Astrocyte of the spinal cord (primary cell): ENCODE measurements at places on chromosomes 11 and 22.

GRCh38 chr11:77436506-77436905 lies 37.4 kb downstream of the PAK1 start:
- no peak for DNase-seq

- peak; percentile 93 for DNase-seq
These were observed 32.5 kb downstream of the PLEKHA7 start for GRCh38 chr11:16981651-16982194.

DNA sequence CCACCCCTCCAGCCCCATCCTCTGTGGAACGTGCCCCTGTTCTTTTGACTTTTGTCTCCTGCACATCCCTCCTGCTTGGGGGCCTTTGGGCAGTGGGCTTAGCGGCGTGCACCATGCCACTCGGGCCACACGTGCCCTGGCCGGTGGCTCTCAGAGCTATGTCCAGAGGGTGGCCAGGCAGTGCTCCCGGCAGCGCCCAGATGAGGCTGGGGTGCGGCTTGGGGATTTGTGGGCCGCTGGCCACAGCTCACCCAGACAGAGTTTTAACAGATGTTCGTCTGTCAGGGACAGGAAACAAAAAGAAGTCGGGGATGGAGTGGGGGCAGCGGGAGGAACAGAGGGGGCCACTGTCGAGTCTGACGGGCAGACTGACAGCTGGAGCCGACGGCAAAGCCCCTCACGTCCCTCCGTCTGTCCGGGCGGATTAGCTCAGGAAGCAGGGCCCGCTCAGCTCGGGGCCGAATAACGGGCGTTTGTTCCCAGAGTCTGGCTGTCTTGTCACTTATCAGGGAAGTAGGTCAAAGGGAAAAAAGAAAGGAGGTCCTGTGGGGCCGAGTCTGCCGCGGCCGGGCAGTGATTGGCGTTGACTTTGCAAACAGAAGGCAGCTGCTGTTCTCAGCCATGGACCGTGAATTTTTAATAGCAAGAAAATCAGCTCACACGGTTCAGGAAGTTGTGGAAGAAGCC lies 61.6 kb downstream of the LRP5 start:
- peak; percentile 29 for DNase-seq

GRCh38 chr11:116563712-116564047 lies 209.1 kb downstream of the BUD13 start:
- peak; percentile 5 for DNase-seq

DNA sequence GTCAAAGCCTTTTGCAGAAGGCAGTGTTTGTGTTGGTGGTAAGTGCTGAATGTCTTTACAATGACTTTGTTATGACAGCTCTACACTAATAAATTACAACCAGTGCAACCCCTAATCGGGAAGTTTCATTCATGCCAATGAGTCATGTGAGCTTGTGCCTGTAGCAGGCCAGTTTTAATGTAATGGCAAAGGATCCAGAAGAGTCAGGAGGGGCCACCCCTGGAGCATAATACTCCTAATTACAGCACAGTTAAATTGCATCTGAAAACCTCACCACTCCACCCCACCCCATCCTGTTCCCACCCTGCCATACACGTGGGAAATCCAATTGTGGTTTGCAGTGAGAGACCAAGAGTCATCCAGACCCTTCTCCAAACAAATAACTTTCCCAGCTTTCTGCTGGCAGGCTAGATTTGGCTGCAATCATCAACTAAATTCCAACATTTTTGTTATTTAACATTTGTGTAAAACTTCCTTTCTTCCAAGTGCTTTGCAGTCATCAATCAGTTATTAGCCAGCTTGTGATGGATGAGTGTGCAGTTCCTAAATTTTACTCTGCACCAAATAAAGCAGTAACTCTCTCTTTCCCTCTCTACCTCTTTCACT lies 277.3 kb upstream of the FAT3 start:
- peak; percentile 78 for DNase-seq

- no peak for DNase-seq
These were observed 84.3 kb downstream of the IGLL1 start for GRCh38 chr22:23495614-23496444.

DNA sequence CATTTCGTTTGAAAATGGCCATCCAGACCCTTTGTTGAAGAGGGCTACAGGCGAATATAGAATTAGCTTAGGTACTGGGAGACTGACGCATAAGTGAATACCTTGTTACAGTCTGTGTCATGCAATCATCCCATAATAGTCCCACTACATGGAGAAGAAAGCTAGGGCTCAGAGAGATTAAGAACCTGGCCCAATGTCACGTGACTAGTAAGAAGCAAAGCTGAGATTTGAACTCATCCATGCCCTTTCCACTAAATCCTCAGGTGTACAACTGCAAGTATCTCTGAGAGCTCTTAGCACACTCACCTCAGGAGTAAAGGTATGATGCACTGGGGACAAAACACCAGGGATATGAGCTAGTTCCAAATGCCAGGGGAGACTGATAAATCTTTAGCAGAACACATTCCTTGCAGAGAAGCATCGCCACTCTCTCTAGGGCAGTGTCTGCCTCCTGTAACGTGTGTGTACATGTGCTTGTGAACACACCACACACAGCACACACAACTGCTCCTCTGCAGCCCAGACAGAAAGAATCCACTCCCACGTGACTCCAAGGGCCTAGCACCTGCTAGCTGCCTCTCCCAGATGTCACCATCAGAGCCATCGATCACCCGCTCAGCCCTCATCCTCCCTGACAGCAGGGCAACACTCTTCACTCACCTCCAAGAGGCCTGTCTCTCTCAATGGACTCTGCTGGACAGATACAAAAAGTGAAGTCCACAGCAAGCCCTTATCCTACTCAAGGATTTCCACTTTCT lies 402.8 kb downstream of the NXPE2 start:
- DNase-seq, result no peak

DNA sequence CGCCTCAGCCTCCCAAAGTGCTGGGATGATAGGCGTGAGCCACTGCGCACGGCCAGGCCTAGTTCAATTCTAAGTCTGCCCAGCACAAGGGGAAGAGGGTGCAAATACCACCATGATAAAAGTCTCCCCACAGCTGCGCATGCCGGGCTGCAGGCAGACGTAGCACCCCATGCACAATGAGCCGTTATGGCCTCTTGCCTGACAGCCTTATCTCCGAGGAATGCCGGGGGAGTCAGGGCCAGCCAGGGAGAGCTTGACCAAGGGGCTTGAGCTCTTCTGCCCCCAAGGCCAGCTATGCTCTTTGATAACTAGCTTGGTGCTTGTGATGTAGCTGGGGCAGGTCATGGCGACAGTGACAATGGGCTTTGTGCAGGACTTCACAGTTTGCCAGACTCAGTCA lies 13.7 kb upstream of the SCUBE1 start:
- no peak for DNase-seq

- no peak for DNase-seq
These were observed 372.9 kb downstream of the BRD1 start for GRCh38 chr22:49454726-49455125.

DNA sequence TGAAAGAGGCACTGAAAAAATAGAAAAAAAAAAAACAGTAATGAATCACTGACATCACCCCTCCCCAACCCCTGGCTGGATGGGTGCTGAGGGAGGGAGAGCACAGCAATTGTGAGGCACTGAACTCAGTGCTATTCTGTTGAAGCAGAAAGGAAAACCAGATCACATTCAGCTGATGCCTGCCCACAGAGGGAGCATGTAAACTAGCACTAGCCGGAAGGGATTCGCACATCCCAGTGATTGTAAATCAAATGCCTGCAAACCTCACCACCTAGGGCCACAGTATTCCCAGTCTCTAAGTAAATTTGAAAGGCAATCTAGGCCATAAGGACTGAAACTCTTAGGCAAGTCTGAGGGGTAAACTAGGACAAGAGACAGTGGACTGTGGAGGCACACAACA lies 772.0 kb upstream of the CCDC179 start:
- DNase-seq, result no peak

GRCh38 chr22:49550141-49550430 lies 277.6 kb downstream of the BRD1 start:
- DNase-seq, result no peak

- DNase-seq, result no peak
These were observed 927.9 kb downstream of the BRD1 start for GRCh38 chr22:48899523-48900326.

DNA sequence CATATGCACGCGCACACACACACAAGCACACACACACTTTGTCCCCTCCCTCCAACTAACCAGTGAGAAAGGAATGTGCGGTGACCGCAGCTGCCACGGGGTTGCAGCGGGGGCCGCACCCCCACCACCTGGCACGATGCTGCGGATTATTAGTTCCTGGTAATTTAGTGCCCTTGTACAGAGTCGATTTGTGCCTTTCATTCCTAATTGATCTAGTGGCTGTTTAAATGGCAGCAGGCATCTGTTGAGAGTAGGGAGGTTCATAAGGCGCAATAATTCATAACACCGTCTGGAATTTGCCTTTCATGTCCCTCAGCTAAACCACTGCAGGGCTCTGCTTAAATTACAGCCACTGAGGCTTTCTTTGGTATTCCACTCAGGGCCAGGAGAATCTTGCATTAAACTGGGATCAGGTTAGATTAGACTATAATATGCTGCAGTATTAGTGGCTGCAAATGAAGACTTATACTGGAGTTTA lies 113.7 kb downstream of the FEZ1 start:
- DNase-seq, result no peak

GRCh38 chr22:36369922-36370791 lies 17.6 kb downstream of the MYH9 start:
- DNase-seq, result peak; percentile 40

DNA sequence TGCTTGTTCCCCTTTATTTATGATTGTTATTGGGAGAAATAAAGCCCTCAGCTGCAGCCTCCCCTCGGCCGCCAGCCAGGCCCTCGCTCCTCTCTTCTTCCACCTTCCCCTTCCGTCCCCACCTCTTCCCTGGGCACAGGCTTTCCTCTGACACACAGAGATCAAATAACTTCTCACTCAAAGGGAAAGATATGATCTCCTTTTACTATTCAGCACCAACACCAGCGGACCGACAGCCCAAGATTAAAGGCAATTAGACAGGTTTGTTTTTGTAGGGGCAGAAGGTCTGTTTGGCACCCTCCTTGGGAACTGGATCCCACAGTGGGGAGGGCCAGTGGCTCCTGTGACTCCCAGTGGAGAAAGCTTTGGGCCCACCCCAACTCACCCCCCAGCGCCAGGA lies 23.0 kb downstream of the NECTIN1 start:
- DNase-seq, result no peak

DNA sequence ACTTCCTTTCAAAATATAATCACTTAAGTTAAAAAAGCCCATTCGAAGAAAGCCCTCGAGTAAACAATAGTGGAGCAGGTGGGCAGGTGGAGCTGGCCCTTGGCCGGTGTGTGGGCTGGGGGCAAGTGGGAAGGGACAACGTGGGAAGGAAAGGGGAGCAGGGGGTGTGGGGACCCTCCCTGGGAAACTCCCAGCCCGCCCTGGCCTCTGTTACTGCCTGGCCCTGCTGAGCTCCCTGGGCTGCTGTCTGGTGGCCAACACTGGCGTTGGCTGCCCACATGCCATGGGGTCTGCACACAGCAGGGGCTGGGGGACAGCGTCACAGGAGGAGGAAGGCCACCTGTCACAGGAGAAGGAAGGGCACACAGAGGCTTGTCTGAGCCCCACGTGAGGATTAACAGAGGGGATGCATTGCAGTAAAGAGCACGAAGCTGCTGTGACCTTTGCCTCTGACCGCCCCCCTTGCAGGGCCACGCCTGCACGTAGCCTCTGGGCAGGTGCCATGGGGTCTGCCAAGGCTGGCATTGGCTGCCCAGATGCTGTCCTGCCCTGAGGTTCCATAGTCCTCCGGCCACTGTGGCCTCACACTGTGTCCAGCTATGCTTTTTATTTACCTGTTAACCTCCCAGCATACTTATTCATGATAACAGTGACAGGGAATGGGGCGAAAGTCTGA lies 36.2 kb upstream of the CCDC188 start:
- no peak for DNase-seq
